Stimulated activated CD8-positive, alpha-beta memory T cell treated with anti-CD3 and anti-CD28 coated beads, Interleukin-4, amount 100 ng/mL, for 4 hours (primary cell): ENCODE measurements at places on chromosomes 5 and 9.

DNA sequence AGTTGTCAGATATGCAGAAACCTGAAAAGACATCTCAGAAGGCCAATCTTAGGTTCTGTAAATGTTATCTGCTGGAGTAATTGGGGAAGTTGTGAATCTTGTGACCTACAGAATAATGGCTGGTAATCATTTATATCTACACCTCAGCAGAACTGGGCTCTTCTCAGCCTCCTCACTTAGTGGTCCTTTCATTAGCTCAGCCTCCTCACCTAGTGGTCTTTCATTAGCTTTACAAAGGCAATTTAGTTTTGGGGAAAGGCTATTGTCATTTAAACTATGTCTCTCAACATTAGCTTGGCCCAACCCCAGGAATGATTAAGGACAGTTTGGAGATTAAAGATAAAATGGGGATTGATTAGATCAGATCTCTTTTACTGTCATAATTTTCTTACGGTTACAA lies 284.2 kb upstream of the SGCD start:
- DNase-seq: no peak

DNA sequence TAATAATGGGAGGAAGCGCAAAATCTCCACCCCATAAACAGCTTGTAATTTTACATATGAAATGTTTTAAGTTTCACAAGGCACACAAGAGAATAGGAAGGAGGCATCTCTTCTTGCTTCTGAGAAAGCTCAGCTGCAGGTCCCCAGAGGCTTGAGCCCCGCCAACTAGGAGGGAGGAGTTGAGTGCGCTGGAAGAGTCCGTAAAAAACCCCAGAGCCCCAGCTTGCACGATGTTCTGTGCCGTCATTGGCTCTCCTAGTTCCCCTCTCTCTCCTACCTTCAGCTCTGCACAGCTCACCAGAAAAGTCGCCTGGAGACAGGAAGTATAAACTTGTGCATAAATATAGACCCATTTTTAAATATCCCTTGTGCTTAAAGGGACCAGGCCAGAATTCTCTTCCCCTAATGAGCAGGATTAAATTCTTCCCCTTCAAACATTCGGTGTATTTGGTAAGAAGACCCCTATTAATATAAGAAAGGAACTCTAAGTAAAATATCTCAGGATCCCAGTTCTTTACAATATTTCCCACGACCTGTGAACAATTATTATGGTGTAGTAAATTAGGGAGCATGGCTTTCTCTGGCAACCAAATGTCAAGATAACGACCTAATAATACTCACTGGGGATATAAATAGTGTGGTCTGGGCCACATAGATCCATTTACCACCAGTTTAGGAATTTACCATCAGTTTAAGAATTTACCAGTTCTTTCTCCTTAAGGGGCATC lies 13.7 kb downstream of the GLRX start:
- no peak for DNase-seq

- DNase-seq: no peak
Measured at GRCh38 chr5:175671013-175671412, 13.1 kb downstream of the HRH2 start.

GRCh38 chr9:119453980-119454379 lies 84.7 kb upstream of the BRINP1 start:
- no peak for DNase-seq

DNA sequence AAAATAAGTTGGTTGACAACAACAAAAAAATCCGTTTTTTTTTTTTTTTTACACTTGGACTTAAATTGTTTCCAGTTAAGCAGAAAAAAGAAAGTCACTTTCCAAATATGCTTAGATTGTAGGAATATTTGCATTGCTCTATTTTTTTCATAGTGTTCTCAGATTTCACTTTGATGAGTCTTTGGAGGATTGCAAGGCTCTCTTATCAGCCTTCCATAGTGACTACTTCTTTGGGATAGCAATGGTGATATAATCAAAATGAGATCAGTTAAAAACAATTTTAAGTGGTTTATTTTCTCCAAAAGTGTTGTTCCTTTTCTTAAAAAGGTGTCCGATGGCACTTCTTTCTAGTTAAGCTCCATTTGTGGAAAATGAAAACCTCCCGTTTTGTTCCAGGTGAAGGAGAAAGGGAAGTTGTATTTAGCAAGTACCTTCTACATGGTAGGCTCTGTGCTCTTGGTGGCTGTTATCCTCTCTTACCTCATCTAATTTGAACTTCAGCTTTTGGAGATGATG lies 3.9 kb downstream of the RASGRF2 start:
- DNase-seq: no peak

DNA sequence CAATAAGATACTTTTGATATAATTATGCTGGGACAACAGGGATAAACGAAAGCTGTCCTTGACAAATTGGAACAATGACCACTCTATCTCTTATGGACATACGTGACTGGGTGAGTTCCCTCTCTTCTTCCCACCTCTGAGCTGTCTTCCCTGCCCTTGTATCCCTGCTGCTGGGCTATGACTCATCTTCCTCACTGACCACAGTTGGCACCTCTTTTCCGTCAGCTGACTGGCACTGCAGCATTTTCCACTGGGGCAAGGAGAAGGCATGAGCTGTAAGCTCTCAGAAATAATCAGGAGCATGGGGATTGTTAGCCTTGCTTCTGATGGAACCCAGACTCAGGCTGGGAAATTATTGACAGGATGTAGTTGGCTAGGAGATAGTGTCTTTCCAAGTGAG lies 48.7 kb downstream of the PCSK1 start:
- DNase-seq: no peak

GRCh38 chr5:53543401-53543800 lies 17.0 kb upstream of the NDUFS4 start:
- DNase-seq: no peak

DNA sequence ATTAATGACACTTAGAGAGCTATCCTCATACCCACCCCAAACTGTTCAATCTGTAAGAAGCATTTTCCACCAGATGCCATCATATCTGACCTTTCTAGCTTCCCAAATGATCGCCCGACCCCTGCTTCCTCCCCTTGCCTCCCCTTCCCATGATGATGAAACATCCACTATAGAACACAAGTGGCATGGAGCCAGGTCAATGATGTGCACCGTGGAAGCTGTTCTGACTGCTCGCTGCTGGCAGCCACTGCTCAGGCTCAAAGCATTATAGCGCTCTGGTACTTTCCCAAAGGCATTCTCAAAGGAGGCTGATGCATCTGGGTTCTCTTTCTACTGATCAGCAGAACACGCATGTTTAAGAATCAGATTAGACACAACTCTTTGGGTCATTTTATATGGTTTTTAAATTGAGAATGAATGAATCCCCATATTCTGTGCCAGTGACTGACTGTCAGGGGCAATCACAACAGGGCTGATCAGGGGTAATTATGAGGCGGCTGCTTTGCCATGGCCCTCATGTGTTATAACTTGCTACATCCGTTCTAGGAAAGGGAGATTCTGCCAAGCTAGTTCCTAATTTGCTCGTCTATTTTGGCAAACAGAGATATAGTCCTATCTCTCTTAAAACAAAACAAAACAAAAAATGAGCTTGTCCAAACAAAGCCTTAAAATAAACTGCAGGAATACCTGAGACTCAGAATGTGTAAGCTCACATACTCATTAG lies 343.7 kb downstream of the ENC1 start:
- DNase-seq: no peak

DNA sequence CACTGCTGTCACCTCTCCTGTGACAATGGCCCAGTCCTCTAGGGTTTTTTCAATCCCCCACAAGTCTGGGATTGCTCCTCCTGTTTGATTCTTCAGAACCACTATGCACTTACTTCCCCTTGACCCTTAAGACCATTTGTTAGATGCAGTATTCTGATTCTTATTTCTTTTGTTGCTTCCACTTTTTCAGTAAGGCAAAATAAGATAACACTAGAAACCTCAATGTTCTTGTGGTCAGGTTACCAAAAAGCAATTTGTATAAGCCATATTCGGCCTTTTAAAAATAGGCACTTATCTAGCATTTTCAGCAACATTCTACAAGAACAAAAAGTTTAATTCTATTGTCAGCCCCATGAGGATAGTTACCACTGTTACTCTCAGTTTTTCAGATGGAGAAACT lies 220.0 kb downstream of the KDM4C start:
- no peak for DNase-seq

DNA sequence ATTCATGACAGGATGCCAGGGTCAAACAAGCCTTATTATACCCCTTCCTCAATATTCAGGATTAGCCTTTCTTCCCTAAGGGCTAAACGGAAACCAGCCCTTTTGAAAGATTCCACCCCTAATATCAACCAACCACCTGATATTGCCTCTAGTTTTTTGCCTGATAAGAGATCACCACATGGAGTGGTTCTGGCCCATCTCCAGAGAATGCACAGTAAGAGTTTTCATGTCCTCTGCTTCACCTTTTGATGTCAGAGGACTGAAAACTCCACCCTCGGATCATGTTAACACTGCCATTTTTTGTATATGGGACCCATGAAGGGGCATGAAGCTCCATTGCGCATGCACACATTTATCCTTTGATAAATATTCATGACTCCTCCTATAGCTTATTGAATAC lies 5.8 kb upstream of the LNPEP start:
- no peak for DNase-seq

GRCh38 chr9:36765468-36766341 lies 193.0 kb downstream of the MELK start:
- peak; percentile 75 for DNase-seq
